CD4-positive, alpha-beta T cell treated with Interleukin-15 for 4 hours (primary cell): ENCODE measurements at places on chromosomes 12 and 14.

DNA sequence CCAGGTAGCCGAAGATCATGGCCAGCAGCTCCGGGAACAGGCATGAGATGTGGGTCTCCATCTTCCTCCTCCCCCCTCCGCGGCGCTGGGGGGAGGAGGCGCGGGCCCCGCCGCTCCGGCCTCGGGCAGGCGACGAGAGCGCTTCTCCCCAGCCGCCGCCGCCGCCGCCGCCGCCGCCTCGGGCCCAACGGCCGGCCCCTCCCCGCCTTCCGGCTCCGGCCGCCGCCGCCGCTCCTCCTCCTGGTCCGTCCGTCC lies 448 bp downstream of the FBXL14 start:
- no peak for DNase-seq

DNA sequence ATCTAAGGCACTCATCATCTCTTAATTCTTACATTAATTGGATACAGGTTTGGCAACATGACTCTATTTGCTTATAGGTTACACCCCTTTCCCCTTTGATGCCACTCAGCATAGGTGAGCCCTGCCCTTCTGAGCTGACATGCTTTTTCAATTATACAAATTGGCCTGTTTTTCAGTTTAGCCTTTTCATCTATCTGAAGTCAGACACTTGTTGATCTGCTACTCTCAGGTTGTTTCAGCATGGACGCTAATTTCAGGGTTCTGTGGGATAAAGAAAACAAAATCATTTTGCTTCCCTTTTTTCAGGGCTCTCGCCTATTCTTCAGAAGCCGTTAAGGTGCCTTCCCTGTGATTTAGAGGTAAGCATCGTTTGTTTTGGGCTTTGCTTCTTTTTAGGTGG lies 55.3 kb downstream of the DACT1 start:
- no peak for DNase-seq

GRCh38 chr12:107475900-107476299 lies 209.7 kb upstream of the PWP1 start:
- DNase-seq = no peak

DNA sequence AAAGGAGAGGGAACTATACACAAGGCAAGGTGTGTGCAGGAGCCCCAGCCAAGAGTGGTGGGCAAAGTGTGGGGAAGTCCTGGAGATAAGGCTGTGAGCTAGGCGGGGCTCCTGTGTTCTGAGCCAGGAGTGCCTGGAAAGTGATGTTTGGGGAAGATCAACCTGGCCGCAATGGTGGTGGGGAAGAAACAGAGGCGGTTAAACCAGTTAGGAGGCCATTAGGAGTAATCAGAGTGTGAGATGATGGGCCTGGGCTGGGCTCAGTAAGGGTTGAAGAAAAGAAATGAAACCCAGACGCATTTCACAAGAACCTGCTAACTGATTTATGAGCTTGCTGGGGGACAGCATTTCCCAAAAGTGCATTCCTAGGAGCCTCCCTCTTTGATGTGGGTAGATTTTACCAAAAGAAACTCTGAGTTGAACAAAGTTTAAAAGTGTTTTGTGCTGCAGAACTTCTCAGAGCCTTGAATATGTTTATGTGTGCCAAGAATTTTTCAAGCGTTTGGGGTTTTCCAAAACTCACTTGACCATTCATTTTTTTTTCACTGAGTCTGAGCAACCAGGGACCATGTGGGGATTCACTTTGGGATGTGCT lies 34.2 kb upstream of the LRP1-AS start:
- no peak for DNase-seq

DNA sequence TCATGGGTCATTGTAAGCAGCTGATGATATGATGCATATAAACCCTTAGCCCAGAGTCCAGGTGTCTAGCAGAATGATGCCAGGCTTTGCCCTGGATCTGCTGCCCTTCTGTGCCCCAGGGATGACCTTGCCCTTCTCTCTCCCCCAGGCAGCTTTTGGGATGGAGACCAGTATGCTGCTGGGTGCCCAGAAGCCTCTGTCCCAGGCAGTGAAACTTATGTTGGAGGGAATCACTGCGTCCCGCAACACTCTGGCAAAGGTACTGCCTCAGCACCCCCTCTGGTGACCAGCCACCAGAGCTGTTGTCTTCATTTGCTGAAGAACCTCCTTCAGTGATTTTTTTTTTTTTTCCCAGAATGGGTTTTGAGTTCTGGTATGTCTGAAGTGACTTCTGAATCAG lies 23.3 kb downstream of the CYP46A1 start:
- DNase-seq = no peak

GRCh38 chr12:125312471-125312870 lies 247.2 kb downstream of the AACS start:
- no peak for DNase-seq

- no peak for DNase-seq
These were observed 343 bp upstream of the NOVA1 start for GRCh38 chr14:26598081-26598671.

DNA sequence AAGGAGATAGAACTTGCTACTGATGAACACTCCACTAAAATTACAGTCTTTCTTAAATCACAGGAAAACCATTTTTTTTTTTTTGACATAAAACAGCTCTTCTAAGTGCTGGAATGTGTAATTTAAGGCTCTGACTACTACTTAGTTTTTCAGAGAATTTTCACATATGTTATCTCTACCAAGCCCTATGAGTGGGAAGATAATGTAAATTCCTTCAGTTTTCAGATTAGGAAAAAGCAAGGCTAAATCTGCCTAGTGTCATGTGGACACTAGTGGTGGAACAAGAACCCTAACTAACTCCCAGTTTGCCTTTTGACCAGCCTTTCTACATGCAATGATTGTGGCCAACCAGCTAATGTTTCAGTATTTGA lies 37.3 kb upstream of the CSRP2 start:
- no peak for DNase-seq

- no peak for DNase-seq
These were observed 338.7 kb downstream of the ACSS3 start for GRCh38 chr12:81416571-81416970.

DNA sequence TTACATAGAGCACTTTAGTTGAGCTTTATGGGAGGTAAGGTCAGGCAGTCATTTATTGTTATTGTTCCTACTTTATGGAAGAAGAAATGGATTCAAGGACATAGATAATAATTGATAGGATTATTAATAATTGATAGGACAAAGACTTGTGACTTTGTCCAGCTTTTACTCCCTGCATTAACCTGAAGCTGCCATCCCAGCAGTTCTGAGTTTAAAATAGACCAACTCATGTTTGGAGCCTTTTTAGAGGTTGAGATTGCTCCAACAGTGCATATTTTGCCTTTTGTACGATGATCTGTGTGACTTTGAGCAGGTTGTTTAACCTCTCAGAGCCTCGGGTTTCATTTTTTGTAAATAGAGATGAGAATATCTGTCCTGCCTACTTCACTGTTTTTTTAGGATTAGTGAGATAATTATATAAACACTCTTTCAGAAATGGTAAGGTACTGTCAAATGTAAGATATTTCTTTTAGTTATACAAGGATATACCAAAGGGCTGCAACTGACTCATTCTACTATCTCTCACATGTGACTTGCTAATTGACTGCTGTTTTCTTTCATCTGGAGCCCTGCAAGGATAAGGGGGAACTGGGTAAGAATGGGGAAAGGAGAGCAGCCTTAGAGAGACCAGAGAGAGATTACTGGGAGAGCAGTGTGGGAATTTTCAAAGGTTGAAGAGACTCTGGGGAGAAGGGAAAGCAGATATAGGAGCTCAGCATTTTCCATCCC lies 15.3 kb downstream of the WDR20 start:
- no peak for DNase-seq

DNA sequence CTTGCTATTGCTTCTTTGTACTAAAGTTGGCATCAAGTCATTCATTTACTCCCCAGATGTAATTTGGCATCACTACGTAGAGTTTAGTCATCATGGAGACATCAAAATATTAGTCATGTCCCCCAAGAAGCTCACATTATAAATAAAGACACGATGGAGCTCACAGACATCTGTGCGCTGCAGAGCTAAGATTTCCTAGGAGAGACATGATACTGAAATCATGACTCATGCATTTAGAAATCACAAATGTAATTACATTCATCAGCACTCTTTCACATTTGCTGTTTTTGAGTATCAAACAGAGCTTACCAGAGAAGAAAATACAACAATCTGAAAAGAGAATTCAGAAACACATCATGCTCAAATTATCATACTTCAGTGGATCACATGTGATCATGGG lies 169.8 kb downstream of the LRIG3 start:
- DNase-seq = no peak

DNA sequence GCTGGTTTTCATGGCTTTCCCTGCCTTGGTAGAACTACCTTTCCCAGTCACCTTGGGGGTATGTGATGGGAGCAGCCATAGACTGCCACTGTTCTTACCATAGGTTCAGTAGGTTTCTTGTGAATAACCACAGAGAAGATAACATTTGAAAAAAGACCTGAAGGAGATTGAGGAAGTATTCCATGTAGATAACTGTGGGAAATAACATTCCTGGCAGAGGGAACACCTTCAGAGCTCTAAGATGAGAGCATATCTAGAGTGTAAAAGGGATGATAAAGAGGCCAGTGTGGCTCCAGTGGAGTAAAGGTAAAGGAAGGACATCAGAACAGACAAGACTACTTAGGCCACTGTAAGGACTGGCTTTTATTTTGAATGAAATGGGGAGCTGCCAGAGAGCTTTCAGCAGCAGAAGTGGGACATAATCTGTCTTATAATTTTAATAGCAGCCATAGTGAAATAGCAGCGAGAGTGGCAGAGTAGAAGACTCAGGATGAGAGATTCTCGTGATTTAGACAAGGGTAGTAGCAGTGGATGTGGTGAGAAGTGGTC lies 82.6 kb upstream of the KCNH3 start:
- no peak for DNase-seq

DNA sequence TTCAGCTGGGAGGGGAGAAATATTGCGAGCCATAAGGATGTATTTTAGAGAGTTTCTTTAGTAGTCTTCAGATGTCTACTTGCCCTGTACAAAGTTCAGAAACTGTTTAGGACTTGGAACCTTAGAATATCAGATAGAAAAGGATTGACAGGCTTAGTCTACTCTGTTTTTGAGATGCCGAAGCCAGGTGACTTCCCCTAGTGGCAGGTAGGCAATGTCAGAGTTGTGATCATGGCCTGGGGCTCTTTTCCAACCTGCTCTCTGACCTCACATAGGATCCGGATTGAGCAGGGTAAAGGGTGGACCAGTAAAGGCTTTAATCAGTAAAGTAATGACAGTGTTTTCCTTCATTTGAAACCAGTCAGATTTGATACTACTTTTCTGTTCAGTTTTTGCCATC lies 59.6 kb downstream of the PRKCH start:
- no peak for DNase-seq

DNA sequence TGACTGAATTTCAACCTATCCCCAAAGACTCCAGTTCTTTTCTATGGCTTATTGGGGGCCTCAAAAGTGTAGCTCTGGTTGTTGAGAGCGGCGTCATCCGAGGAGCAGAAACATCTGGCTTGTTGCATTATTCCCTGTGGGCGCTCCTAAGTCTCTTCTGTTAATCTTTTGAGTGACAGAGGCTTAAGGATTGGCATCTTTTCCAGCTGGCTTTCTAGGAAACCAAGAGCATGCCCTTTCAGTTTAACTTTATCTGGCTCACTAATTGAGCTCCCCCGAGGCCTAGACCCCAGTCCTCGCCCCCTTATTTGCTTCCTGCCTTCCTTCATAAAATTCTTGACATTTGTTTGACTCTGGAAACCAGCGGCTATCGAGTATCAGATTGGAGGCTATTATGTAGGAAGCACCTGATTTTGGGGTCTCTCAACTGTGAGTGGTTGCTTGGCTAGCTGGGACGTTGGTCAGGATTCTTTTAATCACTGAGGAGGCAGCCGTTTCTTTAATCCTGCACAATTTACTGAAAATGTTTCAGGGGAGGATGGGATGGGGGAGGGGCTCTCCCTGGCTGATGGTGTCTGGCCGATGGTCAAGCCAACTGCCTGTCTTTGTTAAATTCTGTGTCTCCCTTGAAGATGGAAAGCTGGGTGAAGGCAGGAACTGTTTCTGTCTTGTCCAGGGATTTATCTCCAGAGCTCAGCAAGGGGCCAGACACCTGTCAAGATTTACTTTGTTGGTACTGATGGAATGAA lies 3.1 kb downstream of the SMOC1 start:
- no peak for DNase-seq

GRCh38 chr12:32440120-32440865 lies 40.9 kb downstream of the FGD4 start:
- DNase-seq = no peak

DNA sequence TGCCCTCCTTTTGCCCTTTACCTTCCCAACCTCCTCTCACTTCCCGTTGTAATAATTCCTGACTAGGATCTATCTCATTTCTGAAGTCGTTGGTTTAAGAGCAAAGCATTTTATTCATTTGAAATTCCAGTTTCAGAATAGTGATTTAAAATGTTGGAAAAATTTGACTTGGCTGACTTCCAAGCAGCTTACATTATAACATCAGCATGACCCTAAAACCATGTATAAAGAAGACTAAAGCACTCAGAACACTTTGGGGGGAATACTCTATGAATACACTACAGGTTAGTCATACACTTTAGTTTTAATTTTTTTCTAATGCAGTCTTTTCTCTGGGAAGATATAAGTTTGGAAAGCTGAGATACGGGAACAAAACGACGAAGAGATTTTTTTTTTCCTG lies 161.1 kb downstream of the BTG1 start:
- DNase-seq = no peak

- no peak for DNase-seq
These were observed 31.2 kb upstream of the USP44 start for GRCh38 chr12:95582230-95583058.

DNA sequence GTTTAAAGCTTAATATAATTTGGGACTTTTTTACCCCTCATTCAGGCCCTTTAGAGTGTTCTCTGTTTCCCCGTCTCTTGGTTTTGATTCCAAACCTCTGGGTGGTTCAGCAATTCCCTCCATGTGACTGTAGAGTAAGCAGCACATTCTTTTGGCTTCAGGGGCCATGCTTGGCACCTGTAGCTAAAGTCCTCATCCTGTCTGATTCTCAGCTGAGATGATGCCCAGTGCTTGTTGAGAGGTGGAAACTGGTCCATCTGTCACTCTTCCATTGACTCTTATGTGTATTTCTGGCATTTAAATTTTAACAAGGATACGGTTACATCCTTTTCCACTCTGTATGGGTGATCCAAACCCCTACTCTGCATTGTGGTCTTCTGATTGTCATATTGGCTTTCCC lies 127.1 kb downstream of the DIO2 start:
- no peak for DNase-seq

GRCh38 chr12:49961993-49962764 lies 507 bp downstream of the AQP5 start:
- no peak for DNase-seq

DNA sequence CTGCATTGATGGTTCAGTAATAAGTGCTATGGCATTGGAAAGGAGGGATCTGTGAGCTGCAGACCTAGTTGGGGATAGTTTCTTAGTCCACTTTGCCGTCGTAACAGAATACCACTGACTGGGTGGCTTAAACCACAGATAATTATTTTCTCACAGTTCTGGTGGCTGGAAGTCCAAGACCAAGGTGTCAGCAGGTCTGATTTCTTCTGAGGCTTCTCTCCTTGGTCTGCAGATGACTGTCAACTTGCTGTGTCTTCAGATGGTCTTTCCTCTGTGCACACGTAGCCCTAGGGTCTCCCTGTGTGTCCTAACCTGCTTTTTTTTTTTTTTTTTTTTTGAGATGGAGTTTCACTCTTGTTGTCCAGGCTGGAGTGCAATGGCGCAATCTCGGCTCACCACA lies 126.1 kb downstream of the MYRFL start:
- no peak for DNase-seq

- no peak for DNase-seq
These were observed 165.5 kb upstream of the PLXNC1 start for GRCh38 chr12:93982771-93983315.
